Naive B cell (primary cell): ENCODE measurements at places on chromosomes 16 and 17. TPM values are rescaled to one million over a fixed set of nuclear protein-coding genes. Genes with fewer than 3 reads are reported as not detected.

HSPB9 gene
- polyA plus RNA-seq: 0.26 TPM

ZNF778 gene
- polyA plus RNA-seq: 1.5 TPM

C16orf90 gene
- not detected for polyA plus RNA-seq

GRCh38 chr16:12453832-12454231 is 349.9 kb downstream of the CPPED1 start:
- no peak for DNase-seq
- peaks cover 78% of the 10 kb centered on the region for H3K4me1 ChIP-seq

- H3K4me3 ChIP-seq: no peak overlapping the region
- peaks cover 11% of the 10 kb centered on the region for H3K27me3 ChIP-seq
- H3K36me3 ChIP-seq: no peaks in the 10 kb centered on the region
- no peak overlapping the region for H3K27ac ChIP-seq
- no peak for DNase-seq
These were observed 195.3 kb upstream of the AXIN2 start for GRCh38 chr17:65756760-65757159.
